ENCODE measurements at places on chromosomes 5 and 9.

DNA sequence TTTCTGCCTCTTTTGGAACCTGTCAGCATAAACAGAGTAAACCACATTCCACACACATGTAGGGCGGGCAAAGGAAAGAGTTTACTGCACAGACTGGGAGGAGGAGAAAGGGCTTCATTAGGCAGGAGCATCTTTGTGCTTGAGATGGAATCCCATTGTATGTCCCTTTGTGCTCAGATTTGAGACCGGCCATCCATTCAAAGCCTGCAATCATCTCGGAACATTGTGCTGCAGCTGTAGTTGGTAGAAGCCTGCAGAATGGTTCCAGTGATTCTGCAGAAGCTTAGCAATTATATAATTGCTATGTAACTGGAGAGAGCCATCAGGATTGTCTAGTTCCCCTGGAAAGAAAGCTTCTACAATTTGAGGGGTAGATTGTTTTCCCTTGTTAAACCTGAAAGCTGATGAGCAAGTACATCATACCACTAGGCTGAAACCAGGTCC, 16.5 kb downstream of the ZNF462 start:
- no peak for DNase-seq

- DNase-seq = no peak
Measured at GRCh38 chr5:107363768-107364167, 307.0 kb downstream of the EFNA5 start.

- no peak for DNase-seq
Measured at GRCh38 chr9:93947409-93948070, 7.6 kb downstream of the BARX1 start.

DNA sequence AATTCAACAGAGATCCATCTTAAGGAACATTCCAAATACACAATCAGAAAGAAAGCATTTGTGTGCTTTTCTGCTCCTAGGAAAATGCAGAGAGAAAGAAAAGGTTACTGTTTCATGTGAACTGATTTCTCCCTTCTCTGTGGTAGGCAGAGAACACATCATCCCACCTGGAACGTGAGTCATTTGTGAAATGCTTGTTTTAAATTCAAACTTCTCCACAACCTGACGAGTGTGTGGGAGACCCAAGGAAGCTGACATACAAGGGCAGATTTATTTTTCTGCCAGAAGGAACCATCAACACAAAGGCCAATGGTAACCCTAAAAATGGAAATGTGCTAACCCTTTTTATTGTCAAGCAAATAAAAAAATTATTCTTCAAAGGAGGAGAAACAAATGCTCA, 156.4 kb downstream of the EFNA5 start:
- DNase-seq = no peak

DNA sequence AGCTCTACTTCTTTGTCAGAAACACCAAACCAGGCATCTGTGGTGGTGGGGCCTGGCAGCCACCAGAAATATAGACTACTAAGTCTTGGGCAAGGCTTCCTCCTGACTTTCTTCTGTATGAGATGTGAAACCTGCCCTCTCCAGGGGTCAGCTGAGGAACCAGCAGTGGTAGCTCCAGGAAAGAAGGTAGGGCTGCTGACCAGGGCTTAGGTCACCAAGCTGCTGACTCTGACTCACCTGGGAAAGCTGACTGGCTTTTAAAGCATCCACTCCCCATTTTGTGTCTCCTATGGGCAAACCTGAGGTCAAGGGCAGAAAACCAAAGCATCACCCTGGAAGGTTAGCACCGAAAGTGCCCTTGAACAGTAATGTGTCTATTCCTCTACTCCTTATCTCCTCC, 10.4 kb upstream of the SH3TC2 start:
- no peak for DNase-seq

DNA sequence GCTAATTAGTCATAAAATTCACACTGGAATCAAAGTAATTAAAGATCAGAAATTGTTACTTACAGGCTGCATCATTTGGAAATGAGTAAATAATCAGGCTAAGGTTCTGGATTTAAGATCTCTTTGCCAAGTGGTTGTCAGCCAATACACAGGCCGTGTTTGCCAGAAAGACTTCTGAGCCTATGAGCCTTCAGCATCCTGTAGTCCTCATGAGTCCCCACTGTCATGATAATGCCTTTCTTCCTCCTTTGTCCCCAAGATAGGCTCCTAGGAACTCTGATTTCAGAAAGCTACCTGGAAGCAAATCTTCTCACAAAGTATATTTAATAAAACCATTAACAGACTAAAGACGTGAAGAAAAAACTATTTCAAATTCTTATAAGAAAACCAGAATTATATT, 810.5 kb downstream of the DNAH5 start:
- no peak for DNase-seq

GRCh38 chr9:34047864-34048726, 592 bp downstream of the UBAP2 start:
- DNase-seq = peak; percentile 69

DNA sequence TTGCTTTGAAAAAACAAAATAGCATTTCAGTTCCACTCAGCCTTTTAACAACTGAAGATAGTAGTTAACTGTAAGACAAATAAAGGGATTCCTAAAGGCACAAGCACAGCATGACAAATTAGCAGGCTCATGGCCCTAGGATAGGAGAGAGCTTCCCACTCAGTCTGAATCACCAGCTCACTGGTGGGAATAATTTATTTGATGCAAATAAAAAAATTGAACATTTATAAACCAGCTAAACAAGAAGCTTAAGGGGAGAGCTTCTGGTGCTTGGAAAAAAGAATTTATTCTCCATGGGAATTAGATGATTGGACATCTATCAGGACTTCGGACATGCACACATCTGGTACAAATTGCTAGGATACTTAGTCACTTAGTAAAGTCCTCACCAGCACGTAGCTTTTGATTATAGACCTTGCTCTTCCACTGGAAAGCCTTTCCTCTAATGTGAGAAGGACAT, 294.1 kb upstream of the TNC start:
- no peak for DNase-seq

DNA sequence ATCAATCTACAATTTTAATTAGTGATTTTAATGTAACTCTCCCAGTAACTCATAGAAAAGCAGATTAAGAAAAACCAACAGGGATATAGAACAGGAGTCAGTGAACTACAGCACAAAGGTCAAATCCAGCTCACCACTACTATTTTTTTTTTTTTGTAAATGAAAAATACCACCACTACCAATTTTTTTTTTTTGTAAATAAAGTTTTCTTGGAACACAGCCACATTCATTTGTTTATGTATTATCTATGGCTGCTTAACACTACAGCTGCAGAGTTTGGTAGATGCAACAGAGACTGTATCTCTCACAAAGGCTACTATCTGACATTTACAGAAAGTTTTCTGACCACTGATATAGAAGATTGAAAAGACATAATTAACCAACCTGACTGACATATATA, 11.7 kb downstream of the ZNF510 start:
- DNase-seq = no peak

DNA sequence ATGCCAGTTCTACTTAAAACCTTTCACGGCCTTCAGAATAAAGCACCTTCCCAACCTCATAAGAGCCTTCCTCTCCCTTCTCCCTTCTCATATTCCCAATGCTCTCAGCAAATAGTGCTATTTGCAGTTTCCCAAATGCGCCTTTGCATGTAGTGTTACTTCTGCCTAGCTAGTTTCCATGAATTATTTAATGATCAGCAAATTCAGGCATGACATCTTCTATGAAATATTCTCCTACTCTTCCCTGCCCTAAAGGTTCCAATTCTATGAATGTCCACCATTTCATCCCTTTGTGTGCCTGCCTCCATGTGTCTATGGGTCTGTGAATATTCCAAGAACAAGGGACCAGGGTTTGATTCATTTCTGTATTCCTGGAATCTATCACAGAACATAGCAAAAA, 98.8 kb upstream of the NR5A1 start:
- no peak for DNase-seq

DNA sequence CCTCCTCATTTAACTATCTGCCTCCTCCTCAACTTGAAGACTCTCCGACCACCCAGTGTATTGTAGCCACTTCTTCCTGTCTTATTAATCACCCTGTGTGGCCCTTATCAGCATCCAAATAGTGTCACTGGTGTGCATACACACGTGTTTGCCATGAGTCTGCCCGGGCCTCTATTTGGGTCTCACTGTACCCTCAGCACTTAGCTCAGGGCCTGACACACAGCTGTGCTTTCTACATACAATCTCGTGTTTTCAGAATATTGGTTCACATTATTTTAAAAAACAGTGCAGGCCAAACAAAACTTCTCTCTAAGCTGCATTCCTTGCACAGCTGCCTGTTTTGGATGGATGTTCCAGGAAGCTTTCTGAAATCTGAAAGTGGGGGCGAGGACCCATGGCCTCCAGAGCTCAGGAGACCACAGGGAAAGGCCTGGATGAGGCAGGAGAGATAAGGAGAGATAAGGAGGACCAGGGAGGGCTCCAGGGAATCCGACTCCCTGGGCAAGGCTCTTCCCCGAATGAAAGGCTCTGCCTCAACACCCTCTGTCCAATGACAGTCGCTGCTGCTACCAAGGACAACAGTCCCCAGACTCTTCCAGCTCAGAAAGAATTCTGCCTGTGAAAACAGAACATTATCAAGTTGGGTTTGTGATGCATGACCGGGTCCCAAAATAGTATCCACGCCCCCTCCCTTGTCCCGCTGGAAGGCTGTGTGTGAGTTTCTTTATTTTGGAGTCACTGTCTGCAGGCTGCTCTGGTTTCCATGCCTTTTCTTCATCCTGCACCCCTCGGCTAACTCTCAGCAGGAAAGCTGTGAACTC, 255.6 kb downstream of the NSG2 start:
- no peak for DNase-seq

GRCh38 chr9:126974594-126974993, 60.0 kb downstream of the RALGPS1 start:
- DNase-seq = no peak

- no peak for DNase-seq
Measured at GRCh38 chr5:111772456-111773122, 15.6 kb upstream of the NREP start.

- DNase-seq = no peak
Measured at GRCh38 chr9:112725961-112726360, 8.0 kb upstream of the INIP start.

DNA sequence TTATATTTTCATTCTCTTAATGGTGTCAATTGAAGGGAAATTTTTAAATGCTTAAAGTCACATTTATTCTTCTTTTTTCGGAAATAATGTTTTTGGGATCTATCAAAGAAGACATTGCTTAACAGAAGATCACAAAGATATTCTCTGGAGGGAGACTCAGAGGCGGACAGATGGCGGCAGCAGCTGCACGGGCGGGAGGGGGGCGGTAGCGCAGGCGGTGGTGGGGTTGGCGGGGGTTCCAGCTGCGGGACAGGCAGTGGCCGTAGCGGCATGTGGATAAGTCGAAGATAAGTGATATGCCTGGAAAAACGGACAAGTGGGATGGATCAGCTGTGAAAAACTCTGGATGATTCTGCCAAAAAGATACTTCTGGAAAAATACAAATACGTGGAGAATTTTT, 31.6 kb upstream of the ZDHHC11B start:
- DNase-seq = no peak

DNA sequence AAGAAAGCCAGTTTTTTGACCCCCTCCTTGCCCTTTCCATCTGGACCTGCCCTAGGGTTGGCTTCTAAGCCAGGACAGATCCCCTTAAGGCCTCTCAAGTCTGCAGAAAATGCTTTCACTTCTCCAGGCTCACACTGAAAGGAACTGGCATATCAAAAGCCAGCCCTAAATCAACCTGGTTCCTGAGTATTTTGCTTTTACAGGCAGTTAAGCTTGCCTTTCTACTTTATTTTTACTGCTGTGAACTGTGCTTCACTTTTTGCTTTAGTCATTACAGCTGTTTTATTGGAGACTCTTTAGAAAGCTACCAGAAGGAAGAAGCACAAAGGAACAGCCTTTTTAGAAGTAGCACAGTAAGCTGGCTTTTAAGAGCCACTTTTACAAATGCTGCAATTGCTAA, 5.0 kb downstream of the TARS1 start:
- no peak for DNase-seq

DNA sequence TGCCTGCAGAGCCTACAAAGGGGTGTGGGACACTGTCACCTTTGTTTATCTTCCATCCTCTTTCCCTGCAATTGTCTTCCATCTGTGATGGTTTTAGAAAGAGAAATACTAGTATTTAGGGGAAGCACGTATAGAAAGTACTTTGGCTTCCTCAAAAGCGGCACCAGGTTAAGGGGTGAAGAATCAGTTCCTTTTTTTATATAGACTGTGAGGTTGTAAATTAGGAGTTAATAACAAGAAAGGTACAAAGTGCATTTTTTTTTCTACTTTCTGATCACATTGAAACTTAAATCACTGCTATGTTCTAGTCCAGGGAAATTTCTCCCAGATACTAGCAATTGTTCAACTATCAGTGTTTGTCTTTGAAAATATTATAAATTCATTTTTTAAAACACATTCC, 219.3 kb downstream of the CEMIP2 start:
- DNase-seq = no peak

DNA sequence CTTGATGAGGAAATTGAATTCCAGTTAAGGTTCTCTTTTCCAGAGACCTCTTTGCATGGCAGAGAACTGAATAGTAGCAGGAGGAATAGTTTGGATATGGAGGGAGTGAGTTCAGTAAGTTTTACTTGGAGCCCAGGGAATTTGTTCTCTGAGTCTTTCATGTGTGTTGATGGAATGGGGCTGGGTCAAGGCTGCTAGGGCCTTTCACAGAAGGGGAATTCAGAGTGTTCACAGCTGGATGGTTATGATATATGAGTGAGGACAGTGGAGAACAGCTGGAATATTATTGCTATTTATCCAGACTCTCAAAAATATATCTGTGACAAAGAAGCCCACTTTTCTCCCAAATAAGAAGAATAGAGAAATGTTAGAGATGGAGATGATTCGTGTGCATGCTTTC, 372.8 kb downstream of the PLK2 start:
- no peak for DNase-seq

GRCh38 chr9:119304555-119304954, 64.7 kb downstream of the BRINP1 start:
- DNase-seq = no peak

GRCh38 chr9:114558027-114558675, 29.4 kb upstream of the ATP6V1G1 start:
- no peak for DNase-seq

- DNase-seq = peak; percentile 25
Measured at GRCh38 chr5:53035868-53036381, 46.8 kb downstream of the ITGA2 start.

- peak; percentile 97 for DNase-seq
Measured at GRCh38 chr9:132994410-132995120, 16.1 kb downstream of the GFI1B start.

- no peak for DNase-seq
Measured at GRCh38 chr9:133099726-133100505, 21.1 kb downstream of the RALGDS start.

DNA sequence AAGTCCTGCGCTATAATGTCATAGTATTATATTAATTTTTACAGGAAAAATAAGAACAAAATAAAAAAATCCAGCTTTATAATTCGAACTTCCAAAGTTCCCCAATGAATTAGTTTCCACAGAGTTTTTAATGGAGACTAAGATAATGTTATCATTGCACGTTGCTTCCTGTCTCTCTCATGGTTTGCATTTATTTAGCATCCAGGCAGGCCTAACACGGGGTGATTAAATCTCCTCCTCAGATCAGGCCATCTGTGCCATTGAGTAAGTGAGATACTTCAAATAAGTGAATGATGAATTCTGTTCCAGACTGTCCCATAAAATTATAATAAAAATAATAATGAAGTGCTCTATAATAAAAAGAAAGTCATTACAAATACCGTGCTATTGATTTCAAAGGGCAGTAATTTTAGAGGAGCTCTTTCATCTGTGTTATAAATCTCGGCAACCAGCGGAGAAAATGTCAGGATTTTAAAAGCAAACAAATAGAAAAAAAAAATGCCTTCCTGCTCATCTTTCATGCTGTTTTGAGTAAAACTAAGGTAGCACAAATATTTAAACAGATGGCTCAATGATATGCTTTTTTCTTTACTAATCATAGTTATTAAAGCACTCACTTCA, 570.6 kb upstream of the ZNF608 start:
- DNase-seq = no peak

Measured in hematopoietic multipotent progenitor cell treated with erythropoietin and hydrocortisone succinate and interleukin-3 and kit ligand, for 8 days (in vitro differentiated cells).